ENCODE measurements at places on chromosomes 11 and 22.
A peak's percentile ranks its signal among the peaks of the same experiment; 100 is the strongest.

GRCh38 chr11:70643642-70644041, 245.3 kb downstream of the CTTN start:
- DNase-seq, result no peak

GRCh38 chr11:69293819-69294505, at the start of gene MYEOV:
Gene MYEOV, plus strand, starts transcription at chr11:69294155. Its CDS starts 1,200 bp downstream, at chr11:69295355.
- DNase-seq, result no peak

DNA sequence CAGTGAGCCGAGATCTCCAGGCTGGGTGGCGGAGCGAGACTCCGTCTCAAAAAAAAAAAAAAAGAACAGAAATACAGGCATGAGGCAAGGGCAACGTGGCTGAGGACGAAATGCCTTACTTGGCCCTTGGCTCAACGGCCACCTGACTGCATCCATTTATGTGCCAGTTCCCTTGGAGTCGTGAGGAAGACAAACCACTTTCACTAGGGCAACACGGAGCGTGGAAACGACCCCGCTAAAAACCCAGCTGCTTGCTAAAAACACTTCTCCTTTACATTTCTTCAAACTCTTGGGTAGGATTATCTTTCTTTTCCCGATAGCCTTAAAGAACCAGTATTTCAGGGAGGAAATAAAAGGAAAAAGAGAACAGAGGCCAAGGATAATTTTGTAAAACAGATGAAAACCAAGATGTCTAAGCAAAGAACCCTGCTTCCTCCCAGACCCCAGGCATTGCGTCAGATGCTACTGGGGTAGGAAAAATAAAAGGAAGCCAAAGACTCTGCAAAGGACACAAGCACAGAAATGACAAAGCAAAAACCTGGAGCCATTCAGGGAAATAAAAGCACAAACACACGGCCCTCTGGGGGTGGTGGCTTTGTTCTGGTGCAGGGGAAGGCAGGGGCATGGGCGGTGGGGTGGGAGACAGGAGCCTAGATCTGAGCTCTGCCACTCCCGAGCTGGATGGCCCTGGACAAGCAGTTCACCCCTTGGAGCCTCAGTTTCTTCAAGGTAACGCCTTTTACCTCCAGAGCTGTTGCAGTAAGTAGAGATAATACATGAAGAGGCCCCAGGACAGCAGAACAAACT, 37.0 kb downstream of the PC start:
- no peak for DNase-seq

DNA sequence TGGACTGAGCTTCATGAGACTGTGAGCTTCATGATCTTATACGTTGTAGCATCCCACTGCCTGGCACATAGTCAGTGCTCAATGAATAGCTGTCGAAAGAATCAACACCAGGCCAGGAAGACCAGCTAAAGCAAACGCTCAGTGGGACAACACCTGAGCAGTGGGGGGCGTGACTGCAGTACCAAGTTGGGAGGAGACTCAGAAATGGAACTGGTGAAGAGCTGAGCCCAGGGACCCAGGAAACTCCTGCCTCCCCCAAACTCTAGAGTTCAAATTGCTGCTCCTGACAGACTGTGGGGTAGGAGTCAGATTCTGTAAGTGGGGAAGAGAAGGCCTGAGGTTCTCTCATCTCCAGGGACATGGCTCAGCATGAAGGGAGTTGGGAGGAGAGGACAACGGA, 59.3 kb downstream of the MORC2 start:
- DNase-seq, result no peak

DNA sequence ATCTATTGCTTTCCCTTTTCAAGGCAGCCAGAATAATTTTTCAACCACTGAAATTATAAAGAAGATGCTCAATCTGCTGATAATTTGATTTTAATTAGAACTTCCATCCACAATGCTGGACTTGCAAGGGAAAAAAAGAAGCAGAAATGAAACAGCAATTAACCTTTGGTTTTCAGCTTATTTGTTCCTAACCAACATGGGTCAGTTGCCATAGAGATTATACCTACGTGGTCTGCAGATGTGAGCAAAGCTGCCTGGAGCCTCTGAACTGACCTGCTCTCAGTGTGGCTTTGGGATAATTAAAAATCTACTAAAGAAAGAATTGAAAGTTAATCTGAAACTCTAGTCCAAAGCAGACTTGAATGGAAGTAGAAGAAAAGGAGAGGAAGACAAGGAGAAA, 195.7 kb upstream of the API5 start:
- no peak for DNase-seq

DNA sequence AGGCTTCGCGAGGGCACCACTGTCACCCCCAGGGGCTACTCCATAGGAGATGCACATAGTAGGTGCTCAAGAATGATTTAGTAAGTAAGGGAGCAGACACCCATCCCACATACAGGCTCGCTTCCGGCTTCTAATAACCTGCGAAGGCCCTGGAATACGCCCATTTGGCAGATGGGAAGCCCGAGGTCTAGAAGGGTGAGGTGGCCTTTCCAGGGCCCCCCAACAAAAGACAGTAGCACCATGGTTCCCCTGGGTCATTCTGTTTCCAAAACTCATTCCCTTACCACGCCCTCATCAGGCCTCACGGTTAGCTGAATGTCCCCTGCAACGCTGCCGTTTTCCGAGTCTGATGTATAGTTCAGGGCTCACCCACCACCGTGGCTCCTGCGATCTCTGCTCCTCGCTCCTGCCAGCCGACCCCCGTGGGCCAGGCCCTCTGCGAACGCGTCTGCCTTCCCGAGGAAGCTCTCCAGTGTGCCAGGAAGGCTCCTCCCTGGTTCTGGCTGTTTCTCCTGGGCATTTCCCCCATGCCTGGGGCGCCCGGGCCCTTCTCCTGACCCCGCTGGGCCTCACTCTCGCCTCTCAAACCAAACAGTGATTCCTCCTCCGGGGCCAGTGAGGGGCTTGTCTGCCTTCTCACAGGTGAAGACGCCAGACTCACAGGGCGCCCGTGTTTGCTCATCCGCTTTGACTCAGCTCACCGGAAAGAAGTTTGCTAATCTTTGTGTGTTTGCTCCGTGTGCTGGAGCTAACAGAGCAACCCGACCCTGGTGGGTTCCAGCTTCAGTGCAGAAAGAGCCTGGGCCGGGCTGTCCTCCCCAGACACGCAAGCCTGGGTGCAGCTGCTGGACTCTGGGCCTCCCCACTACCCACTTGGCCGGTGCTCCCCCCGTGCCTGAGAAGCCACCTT, 86.6 kb downstream of the RTL6 start:
- DNase-seq, result no peak

- DNase-seq, result peak; percentile 94
Observed at GRCh38 chr22:20116951-20117632, at the start of gene TRMT2A. Gene TRMT2A, minus strand, starts transcription at chr22:20117226. Its CDS starts 320 bp downstream, at chr22:20116906.

DNA sequence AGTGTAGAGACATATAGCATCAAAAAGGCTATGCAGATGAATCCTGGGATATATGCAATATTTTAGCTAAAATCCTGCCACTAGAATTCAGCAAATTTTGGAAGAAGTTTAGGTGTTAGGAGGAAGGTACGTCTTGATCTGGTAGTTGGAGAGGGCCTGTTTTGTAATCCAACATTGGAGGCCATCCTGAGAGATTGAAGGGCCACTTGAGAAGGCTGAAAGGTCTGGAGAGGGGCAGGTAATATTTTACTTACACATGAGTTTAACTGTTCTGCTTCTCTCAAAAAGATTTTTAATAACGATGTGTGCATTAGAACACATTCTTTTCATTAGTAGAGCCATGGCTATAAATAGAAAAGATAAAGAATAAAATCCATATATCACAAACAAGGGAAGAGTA, 422.1 kb downstream of the RAB38 start:
- DNase-seq, result no peak

- peak; percentile 11 for DNase-seq
Observed at GRCh38 chr11:130389335-130389935, 39.0 kb downstream of the ADAMTS8 start.

- DNase-seq, result no peak
Observed at GRCh38 chr22:39478441-39478850, 21.6 kb downstream of the MGAT3 start.

- no peak for DNase-seq
Observed at GRCh38 chr22:37349043-37349814, 66.9 kb downstream of the CYTH4 start.

GRCh38 chr22:27443306-27443705, 358.2 kb downstream of the MN1 start:
- no peak for DNase-seq

DNA sequence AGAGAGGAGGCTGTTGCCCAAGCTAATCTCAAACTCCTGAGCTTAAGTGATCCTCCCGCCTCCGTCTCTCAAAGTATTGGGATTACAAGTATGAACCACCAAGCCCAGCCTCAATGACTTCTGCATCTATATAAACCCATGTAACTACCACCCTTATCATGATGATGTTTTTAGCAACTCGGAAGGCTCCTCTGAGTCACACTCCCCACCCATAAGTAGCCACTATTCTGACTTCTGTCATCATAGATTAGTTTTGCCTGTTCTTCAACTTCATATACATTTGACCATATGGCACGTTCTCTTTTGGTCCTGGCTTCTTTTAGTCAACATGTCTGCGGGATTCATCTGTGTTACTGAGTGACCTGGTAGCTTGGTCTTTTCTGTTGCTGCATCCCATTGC, 6.4 kb upstream of the FOSL1 start:
- DNase-seq, result no peak

- DNase-seq, result no peak
Observed at GRCh38 chr22:50059881-50060262, 1.8 kb upstream of the TTLL8 start.

DNA sequence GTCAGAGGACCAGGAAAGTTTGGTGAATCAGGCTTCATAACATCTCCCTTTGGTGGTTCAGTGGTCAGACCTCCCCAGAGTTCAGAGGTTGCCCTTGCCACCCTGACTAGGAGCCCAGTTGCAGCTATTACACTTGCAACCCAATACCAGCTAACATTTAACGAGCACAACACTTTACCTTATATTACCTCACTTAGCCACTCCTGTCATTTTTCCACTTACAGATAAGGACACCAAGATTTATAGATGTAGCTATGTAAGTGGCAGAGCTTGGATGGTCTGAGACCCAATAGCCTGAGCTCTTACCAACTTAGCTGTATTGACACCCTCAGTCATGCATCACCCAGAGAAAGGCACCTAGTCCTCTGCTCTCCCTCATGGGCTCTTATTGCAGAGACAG, 234.7 kb downstream of the INSC start:
- no peak for DNase-seq

DNA sequence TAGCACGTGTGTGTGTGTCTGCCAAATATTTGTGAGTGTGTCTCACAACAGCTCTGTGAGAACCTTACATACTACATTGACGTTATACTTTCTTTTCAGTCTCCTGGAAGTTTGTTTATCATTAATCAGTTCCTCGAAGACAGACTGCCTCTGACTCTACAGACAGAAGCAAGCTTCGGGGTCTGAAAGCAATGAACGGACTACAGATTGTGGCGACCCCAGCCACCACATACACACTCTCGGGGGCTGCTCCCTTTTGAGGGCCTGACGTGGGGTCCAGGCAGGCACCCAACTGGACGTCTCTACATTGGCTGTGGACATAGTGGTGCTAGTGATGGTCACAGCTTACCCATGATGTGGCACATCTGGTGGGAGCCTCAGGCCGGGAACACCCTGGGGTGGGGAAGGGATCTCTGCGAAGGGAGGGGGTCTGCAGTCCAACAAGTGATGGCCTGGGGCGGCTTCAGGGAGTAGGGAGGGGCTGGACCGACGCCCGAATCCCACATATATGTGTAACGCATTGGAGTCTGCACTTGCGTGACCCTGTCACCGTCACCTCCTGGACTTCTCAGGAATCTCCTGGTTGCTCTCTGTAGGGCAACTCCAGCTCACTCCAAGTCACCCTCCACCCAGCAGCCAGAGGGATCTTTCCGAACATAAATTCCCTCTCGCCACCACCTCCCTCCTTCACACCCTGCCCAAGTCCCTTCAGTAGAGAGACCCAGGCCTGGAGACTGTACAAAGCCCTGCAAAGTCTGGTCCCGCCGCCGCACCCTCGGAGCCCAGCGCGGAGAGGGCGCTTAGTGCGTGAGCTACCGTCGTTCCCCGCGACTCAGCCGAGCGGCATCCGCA, 30.4 kb upstream of the TRIM29 start:
- no peak for DNase-seq

DNA sequence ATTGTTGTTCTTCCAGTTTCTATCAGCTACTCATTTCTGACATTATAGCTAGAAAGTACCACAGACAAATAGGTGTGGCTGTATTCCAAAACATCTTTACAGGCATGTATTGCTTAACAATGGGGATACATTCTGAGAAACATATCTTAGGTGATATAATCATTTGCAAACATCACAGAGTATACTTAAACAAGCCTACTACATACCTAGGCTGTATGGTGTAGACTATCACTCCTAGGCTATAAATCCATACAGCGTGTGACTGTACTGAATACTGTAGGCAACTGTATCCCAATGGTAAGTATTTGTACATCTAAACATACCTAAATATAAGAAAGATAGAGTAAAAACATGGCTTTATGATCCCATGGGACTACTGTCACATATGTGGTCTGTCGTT, 231.8 kb downstream of the ETS1 start:
- no peak for DNase-seq

- no peak for DNase-seq
Observed at GRCh38 chr11:126333142-126333541, 22.3 kb upstream of the ST3GAL4 start.

Measured in stimulated activated CD8-positive, alpha-beta memory T cell treated with anti-CD3 and anti-CD28 coated beads, Interleukin-2, amount 100 ng/mL, for 1 hour (primary cell).